ENCODE measurements at places on chromosomes 12 and 14. TPM values are rescaled to one million over a fixed set of nuclear protein-coding genes. Genes with fewer than 3 reads are reported as not detected.

The SUSD6 gene
- polyA plus RNA-seq, result 18.5 TPM

The SLCO1B1 gene
- 0.46 TPM for polyA plus RNA-seq

The ADGRD1 gene
- 19.0 TPM for polyA plus RNA-seq

The KRT2 gene
- polyA plus RNA-seq, result not detected

The HAL gene
- 0.26 TPM for polyA plus RNA-seq

The GPR135 gene
- 4.4 TPM for polyA plus RNA-seq

The PLA2G1B gene
- polyA plus RNA-seq, result 0.33 TPM

The DHRS2 gene
- polyA plus RNA-seq, result 84.3 TPM

The KERA gene
- polyA plus RNA-seq, result not detected

The OTUB2 gene
- polyA plus RNA-seq, result 5.0 TPM

The TMEM121 gene
- polyA plus RNA-seq, result 5.7 TPM

The PRKD1 gene
- polyA plus RNA-seq, result 26.7 TPM

The FAM181A gene
- not detected for polyA plus RNA-seq

The NUAK1 gene
- 10.4 TPM for polyA plus RNA-seq

The MDGA2 gene
- polyA plus RNA-seq, result 1.6 TPM

The EML1 gene
- 47.0 TPM for polyA plus RNA-seq

The PRB2 gene
- not detected for polyA plus RNA-seq

The SUOX gene
- polyA plus RNA-seq, result 42.2 TPM

The RNF212B gene
- polyA plus RNA-seq, result 1.8 TPM

The VRTN gene
- not detected for polyA plus RNA-seq

The OR6C2 gene
- not detected for polyA plus RNA-seq

The RTL1 gene
- 0.04 TPM for polyA plus RNA-seq

The EFS gene
- polyA plus RNA-seq, result 66.8 TPM

The GYS2 gene
- 0.10 TPM for polyA plus RNA-seq

The LGALS3 gene
- 30.0 TPM for polyA plus RNA-seq

The PHC1 gene
- 78.5 TPM for polyA plus RNA-seq

The SYCP3 gene
- polyA plus RNA-seq, result 1.4 TPM

The OS9 gene
- 235 TPM for polyA plus RNA-seq

The CLEC4C gene
- polyA plus RNA-seq, result 0.15 TPM

The CMA1 gene
- polyA plus RNA-seq, result 0.58 TPM

The LHX5 gene
- polyA plus RNA-seq, result not detected

The NRIP2 gene
- polyA plus RNA-seq, result 31.9 TPM

The FBLN5 gene
- polyA plus RNA-seq, result 157 TPM

The SMIM41 gene
- polyA plus RNA-seq, result not detected

The PPP1R36 gene
- 1.0 TPM for polyA plus RNA-seq

All from left renal pelvis (tissue), 4 donors.